ENCODE measurements at places on chromosomes 4 and X.

GRCh38 chrX:111445485-111445884, 33.5 kb upstream of the DCX start:
- peak; percentile 36 for DNase-seq

DNA sequence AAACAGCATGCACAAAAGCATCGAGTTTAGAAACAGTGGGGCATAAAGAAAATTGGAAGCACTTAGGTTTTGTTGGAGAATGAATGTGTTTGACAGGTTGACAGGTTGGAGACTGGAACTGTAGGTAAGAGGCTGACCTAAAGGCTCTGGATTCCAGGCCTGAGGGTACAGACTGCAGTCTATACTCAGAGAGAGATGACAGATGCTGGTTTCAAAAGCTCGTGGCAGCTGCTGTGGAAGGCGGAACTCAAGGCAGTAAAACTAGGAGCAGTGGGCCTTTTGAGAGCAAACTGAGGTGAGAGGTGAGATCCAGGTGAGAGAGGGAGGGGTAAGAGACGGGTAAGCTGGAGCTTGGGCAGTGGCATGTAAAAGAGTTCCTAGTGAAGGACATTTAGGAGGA, 415.2 kb downstream of the TRIML1 start:
- DNase-seq = no peak

DNA sequence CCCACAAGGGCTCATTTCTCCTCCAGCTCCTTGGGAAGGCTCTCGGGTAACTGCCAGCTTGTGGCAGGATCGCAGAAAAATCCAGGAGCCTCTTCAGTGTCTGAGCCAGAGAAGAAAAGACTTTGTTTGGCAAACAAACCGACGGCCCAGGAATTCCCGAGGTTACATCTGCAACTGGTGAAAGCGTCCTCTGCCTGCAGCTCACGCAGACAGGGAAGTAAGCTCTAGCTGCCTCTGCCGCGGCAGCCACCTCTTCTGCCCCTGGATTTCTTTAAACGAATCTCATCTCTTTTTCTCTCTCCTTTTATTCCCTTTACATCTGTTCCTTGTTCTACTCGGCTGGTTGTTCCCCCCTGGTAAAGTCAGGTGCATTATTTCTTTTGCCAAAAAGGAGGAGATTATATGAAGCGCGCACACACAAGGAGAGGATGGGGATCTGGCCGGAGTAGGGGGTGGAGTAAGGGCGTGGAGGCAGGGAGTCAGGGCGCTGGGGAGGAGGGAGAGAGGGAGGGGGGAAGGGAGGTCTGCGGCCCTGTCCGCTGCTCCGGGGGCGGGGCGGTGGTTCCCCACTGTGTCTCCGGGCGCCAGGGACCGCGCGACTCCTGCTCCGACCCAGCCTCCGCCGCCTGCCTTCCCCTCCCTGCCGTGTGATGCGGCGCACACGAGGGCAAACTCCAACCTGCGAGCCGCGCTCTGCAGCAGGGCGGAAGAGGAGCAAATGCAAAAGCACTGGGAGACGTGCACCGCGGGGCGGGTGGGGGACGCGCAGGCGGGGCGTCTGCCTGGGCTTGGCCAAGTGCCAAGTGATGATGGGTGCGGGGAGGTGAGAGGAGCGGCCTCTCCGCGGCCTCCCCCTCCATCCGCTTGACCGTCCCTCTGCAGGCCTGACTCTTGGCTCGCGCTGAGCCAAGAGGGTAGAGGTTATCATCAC, at the start of gene DCHS2:
DCHS2 (minus strand) TSS at position 459 of the 931 bp plus-strand sequence; CDS start at position 15, 444 bp downstream.
- DNase-seq = peak; percentile 44

- DNase-seq = no peak
Observed at GRCh38 chrX:55326985-55327384, 62.3 kb upstream of the PAGE3 start.
